ENCODE measurements at places on chromosomes 4 and X. TPM values are rescaled to one million over a fixed set of nuclear protein-coding genes. Genes with fewer than 3 reads are reported as not detected.
A peak's percentile ranks its signal among the peaks of the same experiment; 100 is the strongest.

PRDM8 gene
- total RNA-seq, result 0.06 TPM

LRCH2 gene
- total RNA-seq, result 0.12 TPM

GRCh38 chr4:48939785-48940184 lies 33.2 kb upstream of the OCIAD2 start:
- peak; percentile 17 for DNase-seq

- no peak for DNase-seq
Measured at GRCh38 chr4:186900232-186900900, 176.7 kb upstream of the FAT1 start.

DNA sequence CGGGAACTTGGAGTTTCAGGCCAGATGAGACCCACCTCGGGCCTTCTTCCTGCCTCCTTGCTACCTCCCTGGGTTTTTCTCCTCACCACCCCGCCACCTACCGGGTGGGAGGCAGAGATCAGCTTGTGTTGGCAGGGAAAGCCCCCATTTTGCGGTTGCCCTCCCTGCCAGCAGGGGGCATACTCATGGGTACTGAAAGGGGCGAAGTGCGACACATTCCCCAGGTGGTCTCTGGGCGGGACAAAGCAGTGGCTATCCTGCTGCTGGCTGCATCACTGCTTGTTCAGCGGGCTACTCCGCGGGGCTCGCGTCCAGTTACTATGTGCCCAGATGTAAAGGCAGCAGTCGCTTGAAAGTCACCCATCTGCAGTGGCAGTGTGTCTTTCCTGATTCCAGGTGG lies 330.3 kb downstream of the PDHA2 start:
- no peak for DNase-seq

- DNase-seq, result no peak
Measured at GRCh38 chrX:127708155-127708554, 344.0 kb downstream of the ACTRT1 start.

GRCh38 chr4:102640669-102641068 lies 120.1 kb downstream of the MANBA start:
- no peak for DNase-seq

- no peak for DNase-seq
Measured at GRCh38 chrX:105872941-105873340, 50.6 kb downstream of the NRK start.

DNA sequence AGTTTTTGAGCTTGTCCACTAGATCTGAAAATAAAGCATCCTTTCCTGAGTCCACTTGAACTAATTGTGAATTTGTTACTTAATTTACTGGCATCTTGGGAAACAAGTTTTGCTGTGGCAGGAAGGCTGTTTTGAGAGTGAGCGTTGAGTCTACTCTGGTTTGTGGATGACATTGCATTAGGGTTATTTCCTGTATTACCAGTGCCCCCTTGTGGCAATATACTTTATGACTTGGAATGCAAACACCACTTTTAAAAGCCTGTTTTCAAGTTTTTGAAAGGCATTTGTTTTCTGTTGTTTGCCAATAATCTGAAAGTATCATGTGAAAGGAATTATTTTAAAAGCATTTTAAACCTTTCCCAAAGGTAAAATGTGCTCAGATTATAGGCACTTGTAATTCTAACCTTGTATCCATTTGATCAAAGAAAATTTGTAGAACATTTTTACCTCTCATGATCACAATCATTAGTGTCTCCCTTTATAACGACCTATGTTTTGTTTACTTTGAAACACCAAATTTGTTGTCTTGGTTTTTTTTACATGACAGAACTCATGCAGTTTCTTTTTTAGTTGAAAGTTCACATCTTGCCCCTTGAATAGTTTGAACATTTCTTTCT lies 18.0 kb upstream of the CYP2U1 start:
- peak; percentile 79 for DNase-seq

GRCh38 chr4:95085124-95085833 lies 327.5 kb downstream of the BMPR1B start:
- no peak for DNase-seq

- no peak for DNase-seq
Measured at GRCh38 chr4:74543231-74543781, 98.4 kb downstream of the AREG start.

DNA sequence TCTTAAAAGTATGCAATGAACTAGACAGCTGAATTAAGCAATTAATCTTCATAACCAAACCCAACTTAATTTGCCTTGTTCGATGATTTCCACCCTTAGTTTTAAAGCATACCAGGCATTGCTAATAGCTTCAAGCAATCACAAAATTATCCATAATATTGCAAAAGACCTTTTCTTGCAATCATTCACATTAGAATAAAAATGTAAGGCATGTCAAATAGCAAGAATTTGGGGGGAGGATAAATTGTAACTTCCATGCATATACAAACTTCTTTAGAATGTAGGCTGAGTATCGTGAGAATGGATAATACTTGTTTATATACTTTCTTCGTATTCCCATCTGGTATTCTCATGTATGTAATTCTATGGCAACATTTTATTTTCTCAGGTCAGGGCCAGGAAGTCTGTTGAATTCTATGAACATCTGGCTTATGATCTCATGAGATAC lies 28.7 kb upstream of the BMP2K start:
- DNase-seq, result no peak

GRCh38 chrX:19156186-19156585 lies 33.9 kb upstream of the ADGRG2 start:
- DNase-seq, result no peak

- DNase-seq, result no peak
Measured at GRCh38 chr4:8308856-8309771, 39.6 kb downstream of the HTRA3 start.

DNA sequence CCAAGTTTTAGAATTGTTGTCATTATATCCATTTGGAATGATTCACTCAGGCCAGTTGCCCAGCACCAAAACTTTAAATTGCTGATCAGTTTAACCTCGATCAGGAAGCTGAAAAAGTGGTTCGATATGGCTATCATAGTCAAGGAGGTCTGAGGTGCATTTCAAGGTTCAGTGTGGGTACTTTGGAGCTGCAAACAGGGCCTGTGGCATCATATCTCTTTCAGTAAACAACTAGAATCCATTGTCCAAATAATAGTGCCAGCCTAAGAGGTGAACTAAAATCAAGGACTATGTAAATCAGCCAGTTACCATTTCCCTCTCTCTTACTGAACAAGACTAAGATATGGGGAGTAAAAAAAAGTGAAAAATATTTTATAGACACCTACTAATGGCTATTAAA lies 14.2 kb downstream of the TMEM47 start:
- no peak for DNase-seq

All from G401 (cell line).